ENCODE measurements at places on chromosomes 12 and 14.

- DNase-seq = no peak
Measured at GRCh38 chr12:47649381-47649780, 56.4 kb downstream of the RPAP3 start.

DNA sequence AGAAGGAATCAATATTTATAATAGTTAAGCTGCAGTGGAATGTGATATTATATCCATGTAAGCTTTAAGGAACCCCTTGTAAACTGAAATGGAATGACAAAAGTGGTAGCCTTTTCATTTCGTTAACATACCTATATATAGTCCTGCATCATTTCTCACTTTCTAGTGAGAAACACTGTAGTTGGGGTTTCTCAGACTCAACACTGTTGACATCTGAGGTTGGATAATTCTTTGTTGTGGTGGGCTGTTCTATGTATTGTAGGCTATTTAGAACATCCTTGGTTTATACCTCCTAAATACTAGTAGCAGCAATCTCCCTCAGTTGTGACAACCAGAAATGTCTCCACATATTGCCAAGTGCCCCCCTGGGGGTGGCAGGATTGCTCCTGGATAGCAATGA is 79.1 kb downstream of the RAD52 start:
- DNase-seq = no peak

DNA sequence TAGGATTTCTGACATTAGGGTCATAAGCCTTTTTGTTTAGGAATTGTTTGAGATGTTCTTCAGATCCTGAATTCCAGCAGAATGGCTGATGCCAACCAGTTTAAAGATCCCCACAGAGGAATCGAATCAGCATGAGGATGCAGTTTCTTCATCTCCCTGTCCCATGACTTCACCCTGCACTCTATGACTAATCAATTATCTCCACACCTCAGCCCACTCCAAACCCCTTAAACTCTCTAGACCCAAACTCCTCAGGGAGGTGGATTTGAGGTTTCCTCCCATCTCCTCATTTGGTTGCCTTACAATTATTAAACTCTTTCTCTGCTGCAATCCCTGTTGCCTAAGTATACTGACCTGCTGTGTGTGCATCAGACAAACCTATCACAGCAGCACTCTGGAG is 86.5 kb upstream of the CRY1 start:
- DNase-seq = peak; percentile 7

GRCh38 chr12:50032854-50033581 is 7.7 kb upstream of the RACGAP1 start:
- DNase-seq = no peak

GRCh38 chr12:117212563-117213190 is 22.4 kb upstream of the FBXO21 start:
- peak; percentile 65 for DNase-seq

DNA sequence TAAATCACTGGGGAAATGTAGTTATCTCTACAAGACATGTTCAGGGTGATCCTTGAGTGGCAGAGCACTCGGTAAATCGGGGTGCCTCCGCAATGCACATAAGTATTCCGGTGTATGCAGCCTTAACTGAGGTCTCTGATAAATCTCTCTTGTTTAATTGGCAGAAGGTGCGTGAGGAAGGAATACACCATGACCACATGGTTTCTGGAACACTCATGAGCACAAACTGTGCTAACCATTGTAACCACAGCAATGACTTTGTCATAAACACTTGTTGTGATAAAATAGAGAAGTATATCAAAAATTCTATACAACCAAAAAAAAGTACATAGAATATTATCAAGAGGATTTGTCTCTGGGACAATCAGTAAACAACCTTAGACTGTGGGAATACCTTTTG is 146.8 kb upstream of the DIO2 start:
- no peak for DNase-seq

- no peak for DNase-seq
Measured at GRCh38 chr14:70744641-70745040, 64.7 kb downstream of the MAP3K9 start.

DNA sequence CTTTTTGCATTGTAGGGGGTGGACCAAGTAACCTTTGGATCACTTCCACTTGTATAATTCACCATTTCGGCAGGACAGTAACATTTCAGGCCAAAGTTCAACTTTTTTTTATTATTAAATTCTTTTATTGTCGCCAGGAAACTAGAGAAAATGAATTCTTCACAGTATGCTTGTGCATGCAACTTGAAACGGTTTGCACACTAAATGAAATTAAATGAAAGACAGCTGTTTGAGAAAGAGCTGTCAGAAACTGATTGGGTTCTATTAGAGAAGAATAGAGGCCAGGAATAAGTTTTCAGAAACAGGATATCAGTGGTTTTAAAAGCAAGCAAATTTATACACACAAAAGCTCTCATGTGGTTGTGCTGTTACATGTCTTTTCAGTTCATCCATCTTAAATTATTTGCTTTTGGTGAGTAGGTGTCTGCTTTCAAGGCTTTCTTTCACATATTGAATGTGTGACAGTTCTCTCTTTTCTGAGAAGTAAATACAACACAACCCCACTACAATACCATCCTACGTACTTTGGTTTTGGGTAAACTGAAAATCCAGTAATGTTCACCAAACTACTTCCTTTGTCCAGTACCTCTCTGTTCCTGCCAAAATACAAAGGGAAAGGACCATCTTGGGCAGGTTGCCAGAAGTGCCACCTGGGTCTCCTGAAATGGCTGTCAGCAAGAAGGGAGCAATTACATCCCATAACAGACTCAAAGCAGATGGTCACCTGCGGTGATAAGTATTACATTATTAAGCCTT is 291.7 kb downstream of the RAD51B start:
- DNase-seq = peak; percentile 29

DNA sequence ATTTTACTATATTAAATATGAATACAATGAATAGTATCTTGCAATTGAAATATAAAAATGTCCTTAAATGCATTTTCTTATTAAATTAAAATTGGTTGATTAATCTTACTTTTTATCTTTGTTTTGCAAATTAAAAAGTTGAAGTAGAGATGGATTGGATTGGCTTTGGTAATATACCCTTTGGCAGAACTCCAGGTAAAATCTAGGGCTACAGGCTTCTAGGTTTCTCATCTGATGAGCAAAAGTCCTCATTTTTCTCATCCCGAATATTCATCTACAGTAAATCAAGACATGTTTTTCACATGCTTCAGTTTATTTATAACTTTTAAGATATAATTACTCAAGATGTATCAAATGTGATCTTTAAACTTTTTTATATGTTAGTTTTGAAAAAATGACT is 2.2 kb downstream of the PTPRR start:
- DNase-seq = no peak

DNA sequence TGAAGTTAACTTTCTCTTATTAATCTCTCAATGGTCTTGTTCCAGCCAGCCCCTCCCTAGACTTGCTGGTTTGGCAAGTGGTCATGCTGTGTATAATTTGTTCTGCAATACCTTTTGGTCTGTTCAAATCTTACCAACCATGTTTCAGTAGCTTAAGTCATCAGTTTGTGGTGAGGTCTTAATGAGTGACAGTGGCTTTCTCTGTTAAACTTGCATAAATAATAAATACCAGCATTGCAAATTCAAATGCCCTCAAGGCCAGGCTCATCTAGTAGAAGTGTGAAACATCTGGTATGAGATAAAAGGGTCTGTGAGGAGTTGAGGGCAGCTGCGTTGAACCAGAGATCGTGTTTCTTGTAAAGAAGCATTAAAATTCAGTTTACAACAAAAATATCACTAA is 319.5 kb downstream of the TMEM117 start:
- DNase-seq = no peak

DNA sequence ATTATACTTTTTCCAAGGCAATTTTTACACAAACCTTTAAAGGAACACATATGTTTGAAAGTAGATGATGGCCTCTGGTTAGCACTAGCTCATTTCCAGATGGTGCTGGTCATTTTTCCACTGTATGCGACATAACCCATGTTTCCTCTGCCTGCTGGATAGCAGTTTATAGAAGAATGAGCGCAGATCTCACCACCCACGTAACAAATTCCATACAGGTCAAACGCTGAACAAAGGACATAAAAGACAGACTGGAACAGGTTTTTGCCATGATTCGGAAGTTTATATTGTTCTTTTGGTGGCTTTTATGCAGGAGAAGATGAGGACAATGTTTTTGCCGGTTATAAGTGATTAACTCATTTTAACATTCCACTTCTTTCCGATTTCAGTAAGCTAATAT is 30.7 kb downstream of the PPP1R36 start:
- DNase-seq = no peak

DNA sequence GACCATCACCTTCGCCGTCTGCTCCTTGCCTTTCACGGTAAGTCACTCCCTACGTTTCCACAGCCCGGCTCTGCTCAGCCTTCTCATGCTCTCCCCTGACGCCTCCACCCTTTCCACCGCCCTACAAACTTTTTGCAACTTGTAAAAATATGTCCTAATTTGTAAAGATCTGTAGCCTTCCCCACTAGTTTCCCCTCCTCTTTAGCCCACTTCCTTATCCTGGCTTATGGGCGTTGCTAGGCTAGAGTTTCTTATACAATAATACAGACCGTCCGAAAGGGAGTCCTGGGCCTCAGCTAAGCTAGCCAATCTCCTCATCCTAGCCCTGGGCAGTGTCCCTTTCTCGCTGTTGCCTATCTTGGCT is 1.2 kb downstream of the PTGER2 start:
- DNase-seq = no peak
